ENCODE measurements at places on chromosomes 16 and 17.

- DNase-seq: no peak
Observed at GRCh38 chr17:33874617-33875060, 380.4 kb upstream of the CCL2 start.

GRCh38 chr16:54503011-54503855 lies 216.6 kb upstream of the IRX3 start:
- DNase-seq: no peak

DNA sequence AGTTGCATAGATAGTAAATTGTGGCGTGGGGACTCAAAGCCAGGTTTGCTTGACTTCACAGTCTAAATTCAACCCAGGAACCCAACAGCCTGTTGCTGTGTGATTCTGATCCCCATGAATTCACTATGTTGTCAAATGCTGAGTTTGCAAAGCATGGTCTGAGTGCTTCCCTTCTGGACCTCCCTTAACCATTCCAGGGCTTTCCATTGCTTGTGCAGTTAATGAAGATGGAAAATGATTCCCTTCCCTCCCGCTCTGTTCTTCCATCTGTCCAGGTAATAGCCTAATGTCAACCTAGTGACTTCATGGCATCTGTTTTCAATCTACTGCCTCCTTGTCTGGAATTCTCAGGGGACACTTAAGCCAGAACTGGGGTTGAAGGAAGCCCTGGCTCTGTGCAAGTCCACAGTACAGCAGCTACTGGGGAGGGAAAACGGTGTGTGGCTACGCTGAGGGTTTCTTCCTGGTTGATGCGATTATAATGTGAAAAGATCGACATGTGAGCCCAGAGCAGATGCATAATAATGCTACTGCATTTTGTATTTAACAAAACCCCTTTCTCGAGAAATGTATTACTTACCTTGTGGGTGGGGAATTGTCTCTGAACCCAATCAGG lies 206.7 kb downstream of the CDH13 start:
- DNase-seq: no peak

- DNase-seq: no peak
Observed at GRCh38 chr17:28018439-28019070, 23.9 kb upstream of the NLK start.
